ENCODE measurements at places on chromosomes 6 and 20.

GRCh38 chr6:21402368-21402767 lies 191.2 kb upstream of the SOX4 start:
- DNase-seq, result no peak

GRCh38 chr6:48713612-48714011 lies 602.6 kb upstream of the PTCHD4 start:
- no peak for DNase-seq

- no peak for DNase-seq
Measured at GRCh38 chr20:63132715-63133471, 83.0 kb downstream of the YTHDF1 start.

- peak; percentile 19 for DNase-seq
Measured at GRCh38 chr20:20448881-20449280, 81.0 kb downstream of the INSM1 start.

- DNase-seq, result no peak
Measured at GRCh38 chr20:35743693-35744491, 1.8 kb upstream of the RBM39 start.

GRCh38 chr6:118693562-118693961 lies 42.2 kb upstream of the CEP85L start:
- no peak for DNase-seq

GRCh38 chr6:73566954-73567591 lies 46.2 kb upstream of the EEF1A1 start:
- DNase-seq, result no peak

DNA sequence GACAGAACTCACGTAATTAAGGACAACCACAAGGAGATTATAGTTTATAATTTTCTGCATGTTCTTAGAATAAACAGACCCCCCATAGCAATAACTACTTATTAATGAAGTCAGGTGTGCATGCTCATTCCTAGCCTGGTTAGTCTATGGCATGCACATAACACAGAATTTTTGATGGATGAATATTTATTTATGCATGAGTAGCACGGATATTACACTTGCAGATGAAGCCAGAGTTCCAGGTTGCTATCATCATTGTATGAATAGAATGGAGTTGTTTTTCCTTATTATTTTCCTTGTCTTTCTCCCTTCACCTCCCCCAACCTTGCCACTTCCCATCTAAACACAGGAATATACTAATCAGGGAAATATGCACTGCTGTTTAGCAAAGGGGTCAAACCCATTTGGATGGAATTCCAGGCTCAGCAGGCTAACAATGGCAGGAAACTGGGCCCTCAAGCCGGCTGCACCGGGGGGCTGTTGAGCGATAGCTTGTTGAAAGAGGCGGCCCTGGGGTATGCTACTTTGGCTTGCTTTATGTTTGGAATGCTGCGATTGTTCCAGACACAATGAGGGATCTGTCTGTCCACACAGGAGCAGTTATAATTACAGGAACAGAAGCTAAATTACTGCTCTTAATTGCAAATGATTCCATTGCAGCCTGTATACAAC lies 112.6 kb downstream of the TMEM170B start:
- DNase-seq, result no peak

DNA sequence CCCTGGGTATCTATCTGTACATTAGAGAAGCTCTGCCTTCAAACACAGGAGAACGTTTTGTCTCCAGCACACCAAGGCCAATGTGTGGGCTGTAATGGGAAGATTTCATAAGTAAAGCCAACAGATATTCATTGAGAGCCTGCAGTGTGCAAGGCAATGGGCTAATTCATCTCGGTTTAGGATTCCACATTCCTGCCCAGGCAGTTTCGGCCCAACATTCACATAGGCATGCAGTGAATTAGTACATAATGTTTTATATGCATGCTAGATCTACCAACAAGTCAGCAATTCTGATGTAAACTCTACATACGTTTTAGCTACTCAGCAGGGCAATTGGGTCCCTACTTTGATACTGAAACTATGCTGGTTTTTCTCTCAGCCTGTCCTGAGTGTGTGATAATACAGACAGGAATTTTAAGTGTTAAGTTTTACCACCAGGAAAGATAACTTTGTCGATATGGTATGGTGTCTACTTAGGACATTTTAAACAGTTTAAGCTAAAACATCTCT lies 46.9 kb upstream of the NAA20 start:
- DNase-seq, result no peak

- no peak for DNase-seq
Measured at GRCh38 chr20:21571841-21572690, 58.2 kb upstream of the NKX2-2 start.

DNA sequence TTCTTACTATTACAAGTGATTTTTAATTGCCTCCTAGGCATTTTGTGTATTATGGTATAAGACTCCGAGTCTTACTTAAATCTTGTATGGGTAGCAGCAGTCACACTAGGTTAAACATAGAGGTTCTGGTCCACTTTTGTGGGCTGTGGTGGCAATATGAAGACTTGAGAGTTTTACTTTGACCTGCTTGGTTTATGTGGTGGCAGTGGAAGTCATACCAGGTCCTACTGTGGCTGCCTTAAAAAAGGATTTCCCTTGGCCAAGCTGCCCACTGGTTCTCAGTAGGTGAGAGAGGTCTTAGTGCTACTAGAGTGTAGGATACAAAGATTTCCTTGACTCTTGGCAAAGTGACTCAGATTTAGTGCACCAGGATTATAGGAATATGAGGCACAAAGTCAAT lies 44.2 kb upstream of the NKAIN2 start:
- DNase-seq, result no peak

DNA sequence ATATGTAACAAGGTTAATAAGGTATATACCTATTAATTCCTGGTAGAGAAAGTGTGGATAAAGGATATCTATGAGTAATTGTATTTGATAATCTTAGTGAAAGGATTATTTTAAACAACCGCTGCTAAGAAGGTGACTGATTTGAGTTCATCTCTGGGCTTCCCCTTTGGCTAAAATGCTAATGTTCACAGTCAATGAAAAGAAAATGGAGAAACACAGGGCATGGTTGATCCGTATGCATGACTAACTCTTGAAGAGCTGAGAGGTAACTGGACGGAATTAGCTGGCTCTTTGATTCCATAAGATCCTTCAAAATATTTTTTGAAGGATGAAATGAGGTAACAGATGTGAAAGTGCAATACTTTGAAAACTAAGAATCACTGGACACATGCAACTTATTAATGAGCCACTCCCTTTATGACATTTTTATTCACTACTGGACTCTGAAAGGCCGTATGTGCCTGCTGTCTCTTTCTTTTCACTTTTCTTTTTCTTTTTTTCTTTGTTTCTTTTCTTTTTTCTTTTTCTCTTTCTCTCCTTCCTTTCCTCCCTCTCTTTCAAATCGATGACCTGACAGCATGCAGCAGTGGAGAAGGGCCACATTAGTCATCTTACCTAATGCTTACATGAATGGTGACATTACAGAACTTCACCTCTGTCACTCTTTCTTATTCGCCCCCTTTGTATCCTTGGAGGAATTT lies 464.6 kb downstream of the CDKAL1 start:
- DNase-seq, result no peak
